Left lobe of liver (tissue), 2 donors: ENCODE measurements at places on chromosomes 3 and 15. TPM values are rescaled to one million over a fixed set of nuclear protein-coding genes. Genes with fewer than 3 reads are reported as not detected.

The UMPS gene
- total RNA-seq, result 20.8 TPM

The TEX55 gene
- total RNA-seq, result not detected

The GOLGA6L10 gene
- 0.48 TPM for total RNA-seq

- DNase-seq, result no peak
Observed at GRCh38 chr3:146384786-146385185, 84.6 kb downstream of the PLSCR2 start.

GRCh38 chr3:187616307-187616972 is 53.8 kb downstream of the SST start:
- peak; percentile 62 for DNase-seq

The KLHL6 gene
- total RNA-seq, result 0.65 TPM

- peak; percentile 88 for DNase-seq
Observed at GRCh38 chr3:100635273-100635701, 25.9 kb downstream of the ADGRG7 start.
